ENCODE measurements at places on chromosomes 7 and 10.

- DNase-seq: no peak
Observed at GRCh38 chr7:8035192-8035591, 66.6 kb downstream of the GLCCI1 start.

DNA sequence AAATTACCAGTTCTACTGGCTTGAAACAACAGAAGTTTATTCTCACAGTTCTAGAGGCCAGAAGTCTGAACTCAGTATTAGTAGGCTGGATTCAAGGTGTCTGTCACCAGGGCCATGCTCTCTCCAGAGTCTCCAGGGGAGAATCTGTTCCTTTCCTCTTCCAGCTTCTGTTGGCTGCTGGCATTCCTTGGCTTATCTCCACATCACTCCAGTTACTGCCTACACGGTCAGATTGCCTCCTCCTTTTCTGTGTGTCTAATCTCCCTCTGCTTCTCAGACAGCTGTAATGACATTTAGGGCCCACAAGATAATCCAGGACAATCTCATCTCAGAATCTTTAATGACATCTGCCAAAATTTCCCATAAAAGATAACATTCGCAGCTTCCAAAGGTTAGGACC lies 36.6 kb downstream of the MAPK8 start:
- no peak for DNase-seq

DNA sequence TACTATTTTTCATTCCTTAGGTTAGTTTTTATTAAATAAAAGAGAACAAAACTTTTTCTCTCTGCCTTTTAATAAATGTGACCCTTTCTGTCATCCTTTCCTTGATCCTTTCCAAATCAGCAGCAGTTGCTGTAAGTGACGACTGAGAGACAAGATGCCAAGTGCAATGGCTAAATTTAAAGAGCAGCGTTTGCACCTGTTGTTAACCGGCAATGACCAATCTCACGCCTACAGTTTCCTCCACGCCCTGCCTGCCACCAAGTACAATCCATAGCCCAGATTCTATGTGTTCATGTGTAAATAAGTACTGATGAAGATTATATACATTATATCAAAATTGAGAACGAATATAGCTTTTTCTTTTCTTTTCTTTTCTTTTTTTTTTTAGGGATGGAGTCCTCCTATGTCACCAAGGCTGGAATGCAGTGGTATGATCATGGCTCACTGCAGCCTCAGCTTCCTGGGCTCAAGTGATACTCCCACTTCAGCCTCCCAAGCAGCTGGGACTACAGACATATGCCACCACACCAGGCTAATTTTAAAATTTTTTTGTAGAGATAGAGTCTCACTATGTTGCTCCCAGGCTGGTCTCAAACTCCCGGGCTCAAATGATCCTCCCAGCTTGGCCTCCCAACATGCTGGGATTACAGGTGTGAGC lies 6.5 kb upstream of the MCU start:
- DNase-seq: no peak

GRCh38 chr10:46518028-46518725 lies 38.3 kb downstream of the GPRIN2 start:
- no peak for DNase-seq

DNA sequence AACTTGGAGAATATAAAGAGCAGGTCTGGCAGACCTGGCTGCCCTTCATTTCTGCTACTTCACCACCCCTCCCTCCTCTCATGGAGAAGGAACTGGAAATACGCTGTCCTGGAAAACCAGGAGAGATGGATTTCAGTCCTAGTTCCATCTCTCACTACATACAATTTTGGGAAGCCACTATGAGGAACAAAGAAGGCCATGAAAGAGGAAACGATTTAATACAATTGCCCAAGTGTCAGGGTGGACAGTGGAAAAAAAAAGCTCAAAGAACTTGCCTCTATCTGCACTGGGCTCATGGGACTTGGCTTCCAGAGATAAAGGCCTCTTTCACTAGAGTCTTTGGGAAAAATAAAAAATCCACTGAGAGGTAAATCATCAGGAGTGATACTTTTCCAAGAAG lies 561.7 kb downstream of the KCNMA1 start:
- no peak for DNase-seq

DNA sequence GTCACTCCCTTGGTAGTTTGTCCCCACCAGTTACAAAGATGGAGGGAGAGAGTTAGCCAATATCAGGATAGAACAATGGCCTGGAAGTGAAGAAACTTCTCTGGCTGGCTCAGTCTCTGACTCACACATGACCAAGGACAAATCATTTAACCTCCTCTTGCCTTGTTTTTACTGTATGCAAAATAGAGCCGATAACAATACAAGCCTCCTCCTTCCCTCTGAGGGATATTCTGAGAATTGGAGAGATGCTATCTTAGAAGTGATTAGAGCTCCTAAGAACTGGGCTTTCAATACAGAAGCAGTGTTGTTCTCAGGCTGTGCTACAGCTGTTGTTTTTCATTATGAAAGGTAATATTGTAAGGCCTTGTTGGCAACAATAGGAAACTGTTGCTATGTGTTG lies 87.7 kb upstream of the EGR2 start:
- no peak for DNase-seq

Measured in stimulated activated naive CD8-positive, alpha-beta T cell treated with anti-CD3 and anti-CD28 coated beads, Interleukin-15, Interleukin-2, amounts not matched to agents 100 U/mL and 50 U/mL, for 24 hours (primary cell).